Mononuclear cell (primary cell): ENCODE measurements at places on chromosomes 7 and 10. TPM values are rescaled to one million over a fixed set of nuclear protein-coding genes. Genes with fewer than 3 reads are reported as not detected.

Gene MAGI2
- total RNA-seq: 0.42 TPM

Gene SYT15
- 0.10 TPM for total RNA-seq

Gene STEAP1B
- 1.8 TPM for total RNA-seq

Gene ADAM8
- total RNA-seq: 84.9 TPM

Gene MKX
- not detected for total RNA-seq

Gene ACTR3C
- 9.3 TPM for total RNA-seq
